Osteoblast (primary cell): ENCODE measurements at places on chromosomes 4 and X. TPM values are rescaled to one million over a fixed set of nuclear protein-coding genes. Genes with fewer than 3 reads are reported as not detected.

- no peak overlapping the region for H3K4me3 ChIP-seq
- DNase-seq: peak; percentile 46
- no peak overlapping the region for H3K27ac ChIP-seq
- H3K36me3 ChIP-seq: peaks cover 4% of the 10 kb centered on the region
Measured at GRCh38 chr4:75733369-75733768, 9.0 kb downstream of the USO1 start.

Gene MAGEA10
- not detected in 2 replicates for total RNA-seq

Gene PABPC4L
- 1.1 and 2.7 TPM in 2 replicates for total RNA-seq

DNA sequence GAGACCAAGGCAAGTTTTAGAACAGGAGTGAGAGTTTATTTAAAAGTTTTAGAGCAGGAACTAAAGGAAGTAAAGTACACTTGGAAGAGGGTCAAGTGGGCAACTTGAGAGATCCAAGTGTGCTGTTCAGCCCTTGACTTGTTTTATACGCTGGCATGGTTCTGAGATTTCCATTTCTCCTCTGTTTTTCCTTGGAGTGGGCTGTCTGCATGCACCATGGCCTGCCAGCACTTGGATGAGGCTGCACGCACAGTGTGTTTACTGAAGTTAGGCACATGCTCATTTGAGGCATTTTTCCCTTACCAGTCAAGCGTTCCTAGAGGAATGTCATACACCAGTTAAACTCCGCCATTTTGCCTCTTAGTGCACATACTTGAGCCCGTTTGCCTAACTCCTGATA lies 8.7 kb upstream of the ZNF674 start:
- no peaks in the 10 kb centered on the region for H3K36me3 ChIP-seq
- no peak overlapping the region for H3K4me3 ChIP-seq
- DNase-seq: no peak
- peaks cover 3% of the 10 kb centered on the region for H3K4me1 ChIP-seq
- H3K27me3 ChIP-seq: no peaks in the 10 kb centered on the region

- no peaks in the 10 kb centered on the region for H3K36me3 ChIP-seq
- no peak overlapping the region for H3K4me3 ChIP-seq
- no peak overlapping the region for H3K27ac ChIP-seq
Measured at GRCh38 chr4:141757287-141757686, 120.9 kb downstream of the IL15 start.

DNA sequence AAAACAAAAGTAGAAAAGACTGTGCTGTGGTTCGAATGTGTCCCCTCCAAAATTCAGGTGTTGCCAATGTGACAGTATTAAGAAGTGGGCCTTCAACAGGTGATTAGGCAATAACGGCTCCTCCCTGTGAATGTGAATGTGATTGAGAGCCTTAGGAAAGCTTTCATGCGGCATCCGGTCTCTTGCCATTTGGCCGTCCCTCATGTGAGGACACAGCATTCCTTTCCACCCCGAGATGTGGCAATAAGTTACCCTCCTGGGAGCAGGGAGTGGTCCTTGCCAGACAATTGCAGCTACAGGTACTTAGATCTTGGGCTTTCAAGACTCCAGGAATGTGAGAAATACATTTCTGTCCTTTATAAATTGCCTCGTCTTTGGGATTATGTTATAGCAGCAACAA lies 129.3 kb downstream of the CPEB2 start:
- H3K27ac ChIP-seq: no peak overlapping the region
- H3K4me1 ChIP-seq: no peaks in the 10 kb centered on the region
- no peaks in the 10 kb centered on the region for H3K27me3 ChIP-seq
- no peak overlapping the region for H3K4me3 ChIP-seq
- H3K36me3 ChIP-seq: no peaks in the 10 kb centered on the region

Gene ADAMTS3
- total RNA-seq: 1.2 and 2.2 TPM in 2 replicates

GRCh38 chrX:46447384-46447783 lies 97.8 kb downstream of the ZNF674 start:
- DNase-seq: peak; percentile 42
- H3K27ac ChIP-seq: peak overlapping the region; percentile 84
- H3K27me3 ChIP-seq: no peaks in the 10 kb centered on the region
- H3K4me1 ChIP-seq: peaks cover 14% of the 10 kb centered on the region
- H3K36me3 ChIP-seq: peaks cover 15% of the 10 kb centered on the region

DNA sequence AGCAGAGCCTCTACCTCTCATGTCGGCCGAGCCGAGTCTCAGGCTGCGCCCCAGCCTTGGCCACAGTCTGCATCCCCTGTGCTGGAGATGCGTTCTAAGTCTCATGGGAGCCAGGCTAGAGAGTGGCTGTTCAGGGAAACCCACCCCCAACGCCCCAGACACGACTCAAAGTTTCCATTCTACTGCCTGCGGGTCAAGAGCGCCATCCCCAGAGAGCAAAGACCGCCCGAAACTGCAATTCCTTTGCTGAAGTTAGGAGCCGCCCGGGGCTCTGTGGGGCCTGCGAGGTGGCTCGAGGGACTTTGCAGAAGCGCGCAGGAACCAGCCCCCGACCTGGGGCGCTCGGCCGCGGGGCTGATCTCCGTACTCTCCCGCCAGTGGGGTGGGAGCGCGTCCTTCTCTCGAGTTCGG lies 10.0 kb upstream of the ELF4 start:
- DNase-seq: no peak
- H3K27me3 ChIP-seq: no peaks in the 10 kb centered on the region
- peaks cover 9% of the 10 kb centered on the region for H3K4me1 ChIP-seq
- H3K4me3 ChIP-seq: peak overlapping the region; percentile 66
- H3K27ac ChIP-seq: no peak overlapping the region
- no peaks in the 10 kb centered on the region for H3K36me3 ChIP-seq

DNA sequence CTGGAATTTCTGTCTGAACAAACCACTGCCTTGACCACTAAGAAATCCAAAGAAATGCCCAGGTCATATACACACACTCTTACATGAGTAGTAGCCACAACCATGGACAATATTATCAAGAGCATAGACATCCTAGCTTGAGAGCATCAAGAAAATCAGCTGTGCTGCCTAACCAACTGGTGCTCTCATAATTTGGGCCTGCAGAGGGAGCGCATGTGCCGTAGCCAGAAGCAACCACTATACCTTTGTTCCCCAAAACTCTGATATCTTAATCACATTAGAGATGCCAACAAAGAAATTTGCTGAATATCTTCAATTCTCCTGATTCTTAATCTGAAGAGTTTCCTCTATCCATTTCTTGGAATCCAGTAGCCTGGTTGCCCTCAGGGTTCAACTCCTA lies 163.6 kb downstream of the ZNF674 start:
- no peaks in the 10 kb centered on the region for H3K4me1 ChIP-seq
- no peak for DNase-seq
- peaks cover 10% of the 10 kb centered on the region for H3K27me3 ChIP-seq
- H3K36me3 ChIP-seq: no peaks in the 10 kb centered on the region

GRCh38 chr4:84401701-84402306 lies 97.3 kb downstream of the NKX6-1 start:
- H3K27me3 ChIP-seq: no peaks in the 10 kb centered on the region
- no peaks in the 10 kb centered on the region for H3K36me3 ChIP-seq
- no peak overlapping the region for H3K4me3 ChIP-seq
- no peak overlapping the region for H3K27ac ChIP-seq
- H3K4me1 ChIP-seq: no peaks in the 10 kb centered on the region

- H3K4me3 ChIP-seq: no peak overlapping the region
- H3K4me1 ChIP-seq: no peaks in the 10 kb centered on the region
- no peaks in the 10 kb centered on the region for H3K36me3 ChIP-seq
- peaks cover 12% of the 10 kb centered on the region for H3K27me3 ChIP-seq
Measured at GRCh38 chrX:110992611-110993010, 103.4 kb upstream of the PAK3 start.

Gene AMELX
- total RNA-seq: not detected in 2 replicates

DNA sequence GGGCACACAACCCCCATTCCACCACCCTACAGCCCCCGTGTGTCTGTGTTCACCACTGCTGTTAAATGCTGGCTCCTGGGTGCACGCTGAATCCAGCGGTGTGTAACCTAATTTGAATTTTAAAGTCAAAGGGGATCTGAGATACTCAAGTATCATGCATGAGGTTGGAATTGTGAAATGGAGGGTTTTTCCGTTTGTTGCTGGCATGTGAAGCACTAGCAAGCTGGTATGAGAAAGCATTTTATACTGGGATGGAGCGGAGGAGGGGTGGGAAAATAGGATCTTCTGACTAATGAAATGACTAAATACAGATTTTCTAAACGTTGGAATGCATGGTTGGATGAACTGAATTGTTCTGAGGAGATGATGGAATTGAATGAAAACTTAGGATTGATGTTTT lies 36.9 kb upstream of the FAT1 start:
- no peaks in the 10 kb centered on the region for H3K36me3 ChIP-seq
- peaks cover 21% of the 10 kb centered on the region for H3K4me1 ChIP-seq
- H3K4me3 ChIP-seq: no peak overlapping the region
- no peak for DNase-seq

DNA sequence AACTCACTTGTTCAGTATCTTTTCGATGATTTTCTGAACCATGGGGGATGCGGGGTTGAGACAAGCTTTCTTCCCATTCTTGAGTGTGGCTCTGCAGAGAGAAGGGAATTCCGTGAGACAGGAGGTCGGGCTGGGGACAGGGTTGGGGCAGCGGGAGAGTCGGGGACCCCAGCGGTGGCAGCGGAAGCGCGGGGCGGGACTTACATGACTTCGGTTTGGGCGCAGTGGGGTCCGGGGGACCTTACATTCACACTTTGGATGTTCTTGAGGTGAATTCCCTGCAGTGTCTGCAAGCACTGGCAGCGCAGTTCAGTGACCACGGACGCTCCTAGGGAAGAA lies 434 bp downstream of the CXCL3 start:
- DNase-seq: no peak
- H3K27ac ChIP-seq: peak overlapping the region; percentile 93
- no peaks in the 10 kb centered on the region for H3K27me3 ChIP-seq
- peak overlapping the region; percentile 90 for H3K4me3 ChIP-seq
- no peaks in the 10 kb centered on the region for H3K36me3 ChIP-seq
- H3K4me1 ChIP-seq: peaks cover 33% of the 10 kb centered on the region

Gene FAM53A
- total RNA-seq: 3.8 and 4.3 TPM in 2 replicates

DNA sequence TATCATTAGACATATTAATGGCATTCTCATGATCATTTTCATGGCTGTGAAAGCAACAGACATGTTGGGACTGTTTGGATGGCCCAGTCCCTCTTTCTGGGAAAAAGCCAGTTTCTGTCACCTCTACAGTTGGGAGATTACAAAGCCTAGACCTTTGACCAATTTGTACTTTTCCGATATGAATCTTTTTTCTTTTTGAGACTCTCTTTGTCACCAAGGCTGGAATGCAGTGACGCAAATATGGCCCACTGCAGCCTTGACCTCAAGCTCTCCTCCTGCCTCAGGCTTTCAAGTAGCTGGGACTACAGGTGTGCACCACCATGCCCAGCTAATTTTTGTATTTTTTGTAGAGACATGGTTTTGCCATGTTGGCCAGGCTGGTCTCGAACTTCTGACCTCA lies 9.4 kb downstream of the TBC1D25 start:
- H3K27me3 ChIP-seq: no peaks in the 10 kb centered on the region
- no peak for DNase-seq
- H3K4me1 ChIP-seq: no peaks in the 10 kb centered on the region
- H3K36me3 ChIP-seq: peaks cover 8% of the 10 kb centered on the region

Gene FAM9B
- not detected in 2 replicates for total RNA-seq

Gene PDGFRA
- 316 and 373 TPM in 2 replicates for total RNA-seq

DNA sequence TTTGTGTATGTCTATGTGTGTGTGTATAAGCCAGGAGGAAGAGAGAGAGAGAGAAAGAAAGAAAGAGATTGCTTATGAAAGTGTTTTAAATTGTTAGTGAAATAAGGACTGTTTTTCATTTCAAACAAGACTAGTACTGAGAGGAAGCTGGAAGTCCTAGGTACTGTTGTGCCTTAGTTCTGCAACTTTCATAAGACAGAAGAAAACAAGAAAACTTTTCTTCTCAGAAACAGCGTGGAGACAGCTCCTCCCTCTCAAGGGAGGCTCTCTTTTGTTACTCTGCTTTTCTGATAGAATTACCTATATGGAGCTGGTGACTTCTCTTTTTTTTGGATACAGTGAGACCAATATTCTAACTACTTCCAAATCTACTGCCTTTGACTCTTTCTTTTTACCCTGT lies 62.5 kb downstream of the BANK1 start:
- H3K4me3 ChIP-seq: no peak overlapping the region
- no peaks in the 10 kb centered on the region for H3K36me3 ChIP-seq
- H3K27me3 ChIP-seq: no peaks in the 10 kb centered on the region

DNA sequence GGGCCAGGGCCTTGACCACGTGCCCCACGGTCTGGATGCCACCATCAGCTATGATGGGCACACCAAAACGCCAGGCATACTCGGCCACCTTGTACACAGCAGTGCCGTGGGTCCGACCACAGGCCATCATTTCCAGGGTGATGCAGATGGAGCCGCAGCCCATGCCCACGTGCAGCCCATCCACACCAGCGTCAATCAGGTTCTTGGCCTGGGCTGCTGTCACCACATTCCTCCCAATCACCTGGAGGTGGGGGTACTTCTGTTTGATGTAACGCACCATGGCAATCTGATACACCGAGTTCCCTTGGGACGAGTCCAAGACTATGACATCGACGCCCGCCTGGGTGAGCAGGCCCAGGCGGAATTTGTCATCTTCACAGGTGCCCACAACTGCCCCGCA lies 221.2 kb upstream of the ATP6AP2 start:
- no peaks in the 10 kb centered on the region for H3K36me3 ChIP-seq
- H3K27me3 ChIP-seq: no peaks in the 10 kb centered on the region
- no peak overlapping the region for H3K4me3 ChIP-seq
- no peaks in the 10 kb centered on the region for H3K4me1 ChIP-seq
- no peak overlapping the region for H3K27ac ChIP-seq
- DNase-seq: no peak

- H3K4me3 ChIP-seq: no peak overlapping the region
- H3K27me3 ChIP-seq: no peaks in the 10 kb centered on the region
- peak; percentile 46 for DNase-seq
- no peaks in the 10 kb centered on the region for H3K36me3 ChIP-seq
- H3K27ac ChIP-seq: no peak overlapping the region
- no peaks in the 10 kb centered on the region for H3K4me1 ChIP-seq
Measured at GRCh38 chrX:53831662-53832635, 145.4 kb upstream of the HUWE1 start.

- peaks cover 29% of the 10 kb centered on the region for H3K36me3 ChIP-seq
- peak overlapping the region; percentile 29 for H3K27ac ChIP-seq
- H3K4me1 ChIP-seq: peaks cover 15% of the 10 kb centered on the region
- H3K27me3 ChIP-seq: no peaks in the 10 kb centered on the region
- H3K4me3 ChIP-seq: peak overlapping the region; percentile 89
Measured at GRCh38 chr4:143188136-143189088, 3.7 kb downstream of the USP38 start.

DNA sequence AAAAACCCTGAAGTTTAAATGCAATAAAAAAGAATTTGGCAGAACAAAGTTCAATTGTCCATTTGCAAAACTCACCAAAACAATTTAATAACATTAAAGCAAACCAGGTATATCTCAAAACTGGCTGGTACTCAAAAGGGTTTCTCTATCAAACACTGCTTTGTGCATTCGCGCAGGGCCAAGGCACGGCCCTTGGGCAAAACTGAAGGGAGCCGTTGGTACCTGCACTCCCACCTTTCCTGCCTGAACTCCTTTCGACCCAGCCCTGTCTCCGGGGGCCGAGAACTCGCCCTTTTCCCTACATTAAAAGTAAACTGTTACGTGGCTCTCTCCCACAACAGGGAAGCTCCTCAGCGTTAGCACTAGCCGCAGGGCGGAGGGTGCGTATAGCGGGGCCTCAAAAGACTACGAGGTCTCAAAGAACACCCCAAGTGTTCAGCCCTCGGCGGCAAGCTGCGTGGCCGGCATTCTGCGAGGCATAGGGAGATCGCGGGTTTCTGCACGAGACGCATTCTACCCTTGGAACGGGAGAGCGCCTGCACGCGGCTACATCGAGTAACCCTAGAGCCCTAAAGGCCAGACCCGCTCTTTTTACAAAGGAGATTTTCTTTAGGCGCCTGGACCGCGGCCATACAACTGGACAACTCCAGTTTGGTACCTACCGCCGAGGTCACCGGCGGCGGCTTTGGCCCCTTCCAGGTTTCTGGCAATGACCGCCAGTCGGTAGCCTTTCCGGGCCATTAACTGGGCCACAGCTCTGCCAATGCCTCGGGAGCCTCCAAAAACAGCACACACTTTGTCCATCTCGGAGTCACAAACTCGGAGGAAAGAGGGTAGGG lies 550 bp downstream of the CBR4 start:
- H3K27me3 ChIP-seq: no peaks in the 10 kb centered on the region
- peaks cover 26% of the 10 kb centered on the region for H3K4me1 ChIP-seq
- H3K36me3 ChIP-seq: no peaks in the 10 kb centered on the region
- DNase-seq: no peak
